Activated CD4-positive, alpha-beta T cell treated with anti-CD3 and anti-CD28 coated beads for 36 hours (primary cell): ENCODE measurements at places on chromosomes 6 and 20. TPM values are rescaled to one million over a fixed set of nuclear protein-coding genes. Genes with fewer than 3 reads are reported as not detected.

GRCh38 chr20:36307412-36308325, 1.5 kb downstream of the DLGAP4 start:
- peaks cover 2% of the 10 kb centered on the region for H3K4me1 ChIP-seq
- peaks cover 57% of the 10 kb centered on the region for H3K27me3 ChIP-seq
- no peak for DNase-seq
- no peak overlapping the region for H3K27ac ChIP-seq
- H3K36me3 ChIP-seq: no peaks in the 10 kb centered on the region
- no peak overlapping the region for H3K4me3 ChIP-seq

DNA sequence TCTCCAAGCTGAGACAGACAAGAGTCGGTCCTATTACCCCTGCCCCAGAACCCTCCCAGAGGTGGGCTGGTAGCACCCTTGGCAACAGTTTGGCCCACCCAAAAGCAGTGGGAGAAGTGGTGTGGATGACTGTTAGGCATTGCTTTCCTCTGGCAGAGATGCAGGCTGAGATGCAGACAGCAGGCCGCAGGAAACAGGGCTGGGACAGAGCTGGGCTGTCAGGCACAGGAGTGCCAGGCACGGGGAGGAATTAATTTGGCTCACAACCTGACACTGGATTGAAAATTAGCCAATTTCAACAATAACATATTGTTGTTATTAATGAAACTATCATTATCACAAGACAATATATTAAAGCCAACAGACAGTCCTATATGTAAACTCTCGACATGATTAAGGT, 15.7 kb upstream of the SIRT5 start:
- H3K4me3 ChIP-seq: no peak overlapping the region
- H3K27me3 ChIP-seq: no peaks in the 10 kb centered on the region
- no peaks in the 10 kb centered on the region for H3K4me1 ChIP-seq
- H3K36me3 ChIP-seq: no peaks in the 10 kb centered on the region

DNA sequence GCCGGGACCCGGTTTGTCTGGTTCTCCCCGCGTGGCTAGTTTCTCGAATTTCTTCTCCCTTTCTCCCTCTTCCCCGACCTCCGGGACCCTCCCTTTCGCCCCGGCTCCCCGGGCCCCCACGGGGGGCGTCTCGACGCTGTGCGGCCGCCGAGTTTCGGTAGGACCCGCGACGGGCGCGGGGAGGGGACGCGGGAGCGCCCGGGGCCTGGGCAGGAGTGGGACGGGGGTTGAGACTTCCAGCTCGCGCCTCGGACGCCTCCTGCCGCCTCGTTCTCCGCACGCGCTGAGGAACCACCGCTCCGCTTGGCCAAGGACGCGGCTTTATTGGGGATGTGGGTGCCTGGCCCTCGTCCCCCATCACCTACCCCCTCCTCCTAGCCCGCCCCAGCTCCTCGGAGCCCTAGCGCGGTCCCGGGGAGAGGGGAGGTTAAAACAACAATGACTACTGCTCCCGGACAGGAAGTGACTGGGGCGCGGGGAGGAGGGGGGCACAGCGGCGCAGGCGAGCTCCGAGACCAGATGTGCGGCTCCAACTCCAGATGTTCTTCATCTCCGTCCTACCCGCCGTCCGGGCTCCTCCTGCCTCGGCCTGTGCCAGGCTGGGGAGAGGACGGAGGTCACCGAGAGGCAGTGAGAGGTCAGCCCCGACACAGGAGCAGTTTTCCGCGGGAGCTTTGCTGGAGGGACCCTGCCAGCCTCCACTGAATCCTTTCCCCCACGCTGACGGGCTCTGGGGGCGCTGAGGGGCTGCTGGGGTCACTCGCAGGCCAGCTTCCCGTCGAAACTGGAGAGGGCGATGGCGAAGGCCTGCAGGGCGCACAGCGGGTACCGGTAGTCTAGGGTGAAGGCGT, 917 bp upstream of the TEAD3 start:
- H3K27ac ChIP-seq: peak overlapping the region; percentile 28
- peaks cover 7% of the 10 kb centered on the region for H3K27me3 ChIP-seq
- H3K4me1 ChIP-seq: peaks cover 4% of the 10 kb centered on the region
- no peaks in the 10 kb centered on the region for H3K36me3 ChIP-seq
- DNase-seq: peak; percentile 70
- peak overlapping the region; percentile 69 for H3K4me3 ChIP-seq

DNA sequence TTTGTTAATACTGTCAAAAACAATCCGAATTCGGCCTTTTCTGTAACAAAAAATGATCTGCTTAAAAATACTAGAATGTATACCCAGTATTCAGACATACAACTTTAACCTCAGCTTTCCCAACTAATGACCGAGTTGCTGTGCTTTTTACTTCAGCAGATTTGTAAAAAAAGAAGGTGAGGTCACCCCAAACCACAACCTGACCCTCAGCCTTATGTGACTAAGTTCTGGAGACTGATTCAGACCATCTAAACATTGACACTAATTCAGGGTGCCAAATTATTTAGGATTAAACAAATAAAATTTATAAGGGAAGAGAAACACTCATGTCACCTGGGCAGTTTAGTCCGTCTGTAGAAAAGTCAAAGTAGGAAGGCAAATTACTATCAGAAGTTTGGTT, 7.7 kb downstream of the CCN6 start:
- no peaks in the 10 kb centered on the region for H3K36me3 ChIP-seq
- H3K27ac ChIP-seq: no peak overlapping the region
- H3K4me3 ChIP-seq: no peak overlapping the region
- no peaks in the 10 kb centered on the region for H3K27me3 ChIP-seq
- DNase-seq: no peak
- no peaks in the 10 kb centered on the region for H3K4me1 ChIP-seq

- no peaks in the 10 kb centered on the region for H3K4me1 ChIP-seq
- no peak overlapping the region for H3K27ac ChIP-seq
- H3K4me3 ChIP-seq: no peak overlapping the region
- no peaks in the 10 kb centered on the region for H3K36me3 ChIP-seq
- H3K27me3 ChIP-seq: no peaks in the 10 kb centered on the region
These were observed 41.6 kb downstream of the ZBTB2 start for GRCh38 chr6:151349651-151350270.

- H3K4me3 ChIP-seq: no peak overlapping the region
- H3K4me1 ChIP-seq: peaks cover 61% of the 10 kb centered on the region
- no peaks in the 10 kb centered on the region for H3K27me3 ChIP-seq
- no peak for DNase-seq
- no peak overlapping the region for H3K27ac ChIP-seq
These were observed 5.9 kb downstream of the PYGB start for GRCh38 chr20:25253606-25254275.

- H3K27me3 ChIP-seq: no peaks in the 10 kb centered on the region
- peaks cover 6% of the 10 kb centered on the region for H3K4me1 ChIP-seq
- H3K27ac ChIP-seq: no peak overlapping the region
- no peak for DNase-seq
These were observed 49.9 kb upstream of the FAM184A start for GRCh38 chr6:119128252-119128912.

The RBM12 gene
- 148 TPM for total RNA-seq

The DOK5 gene
- 2.1 TPM for total RNA-seq

The BFSP1 gene
- total RNA-seq: 0.23 TPM

The ADGRB3 gene
- total RNA-seq: not detected

The PRND gene
- not detected for total RNA-seq
